ENCODE measurements at places on chromosomes 16 and 17.

DNA sequence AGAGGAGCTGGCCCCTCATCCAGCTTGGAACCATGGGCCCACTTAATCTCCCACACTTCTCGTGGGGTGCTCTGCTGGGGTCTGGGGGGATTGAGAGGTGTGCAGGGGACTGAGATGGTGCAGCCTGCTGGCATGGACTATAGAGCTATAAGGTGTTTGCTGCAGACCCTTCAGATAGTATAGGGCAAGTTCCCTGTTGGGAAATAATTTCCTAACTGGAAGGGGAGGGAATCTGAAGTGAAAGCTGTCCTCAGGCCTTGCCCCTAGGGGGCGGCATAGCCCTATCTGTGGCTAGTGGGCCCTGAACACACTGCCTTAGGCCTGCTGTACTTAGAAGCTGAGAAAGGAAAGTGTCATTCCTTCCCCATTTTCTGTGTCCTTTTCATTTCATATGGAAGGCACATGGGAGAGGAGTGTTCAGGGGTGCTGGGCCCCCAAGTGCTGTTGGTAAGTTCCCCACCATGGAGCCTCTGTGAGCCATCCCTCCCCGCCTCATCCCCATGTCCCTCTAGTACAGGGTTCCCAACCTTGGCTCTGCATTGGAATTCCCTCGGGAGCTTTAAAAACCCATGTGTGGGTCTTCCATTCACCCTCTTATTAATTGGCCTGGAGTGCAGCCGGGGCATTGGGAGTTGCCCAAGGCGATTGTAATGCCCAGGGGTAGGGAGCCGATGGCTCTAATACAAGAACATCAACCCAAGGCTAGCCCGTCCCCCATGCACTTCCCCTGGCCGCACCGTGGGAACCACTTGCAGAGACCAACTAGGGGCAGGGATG is 19.7 kb downstream of the GOSR2 start:
- DNase-seq: no peak

DNA sequence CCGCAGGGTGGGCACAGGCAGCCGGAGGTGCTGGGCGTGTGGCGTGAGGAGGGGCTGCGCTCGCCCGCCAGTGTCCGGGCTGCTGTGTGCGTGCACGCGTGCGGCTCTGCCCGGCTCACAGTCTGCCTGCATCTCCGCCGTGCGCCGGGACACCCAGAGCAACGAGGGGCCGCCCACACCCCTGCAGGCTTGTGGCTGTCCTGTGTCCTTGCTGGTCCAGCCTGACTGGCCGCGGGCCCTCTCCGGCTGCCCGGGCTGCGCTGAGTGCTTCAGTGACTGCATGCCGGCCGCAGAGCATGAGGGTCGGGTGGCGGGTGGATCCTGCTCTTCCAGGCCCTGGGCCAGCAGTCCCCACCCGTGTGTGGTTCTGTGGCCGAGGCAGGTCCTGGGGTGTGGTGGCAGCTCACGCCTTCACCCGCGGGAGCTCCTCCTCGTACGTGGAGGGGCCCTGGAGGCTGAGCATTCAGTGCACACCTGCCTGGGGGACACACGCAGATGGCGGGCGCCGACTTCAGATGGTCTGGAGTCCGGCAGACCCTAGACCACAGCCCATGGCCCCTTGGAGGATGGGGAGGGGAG is 12.4 kb downstream of the TPSG1 start:
- DNase-seq: no peak

DNA sequence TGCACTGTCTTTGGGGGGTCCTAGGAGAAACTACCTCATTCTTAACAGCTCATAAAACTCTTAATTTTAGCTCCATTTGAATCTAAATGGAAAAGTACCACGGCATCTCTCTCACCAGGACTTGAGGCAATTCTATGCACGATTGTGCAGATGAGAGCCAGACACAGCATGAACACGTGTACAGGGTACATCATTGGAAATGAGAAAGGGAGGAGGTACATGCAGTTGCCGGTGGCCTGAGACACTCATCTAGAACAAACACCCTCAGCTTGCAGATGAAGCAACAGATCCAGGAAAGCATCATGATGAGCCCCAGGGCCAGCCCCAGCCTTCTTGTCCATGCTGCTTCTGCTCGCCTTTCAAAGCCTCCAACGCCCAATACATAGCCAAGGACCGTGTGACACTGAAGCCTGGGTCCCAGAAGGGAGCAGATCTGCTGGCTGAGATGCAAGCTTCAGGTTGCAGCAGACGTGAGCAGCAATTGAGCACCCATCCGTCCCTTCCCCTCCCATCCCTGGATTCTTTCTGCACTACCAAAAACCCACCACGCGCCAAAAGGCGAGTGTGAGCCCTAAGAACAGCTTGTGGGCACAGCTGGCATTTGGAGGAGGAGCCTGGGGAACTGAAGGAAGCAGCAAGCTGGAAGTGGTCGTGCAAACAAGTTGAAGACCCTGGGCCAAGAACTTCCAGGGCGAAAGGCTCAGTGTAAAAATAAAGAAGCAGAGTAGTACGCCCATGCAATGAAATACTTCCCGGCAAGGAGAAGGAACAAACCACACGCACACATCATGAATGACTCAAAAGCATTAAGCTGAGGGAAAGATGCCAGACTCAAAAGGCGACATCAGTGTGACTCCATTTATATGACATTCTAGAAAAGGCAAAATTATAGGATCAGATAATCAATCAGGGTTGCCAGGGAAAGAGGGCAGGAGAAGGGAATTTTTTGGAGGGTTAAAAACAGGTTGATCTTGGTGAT is 7.3 kb upstream of the RCVRN start:
- DNase-seq: no peak

- no peak for DNase-seq
Measured at GRCh38 chr17:69060822-69061221, at the start of gene ABCA9. Gene ABCA9 (minus strand): TSS chr17:69060927. CDS start chr17:69051126, 9,801 bp downstream.

Data from stimulated activated CD8-positive, alpha-beta memory T cell treated with anti-CD3 and anti-CD28 coated beads, Interleukin-15, amount 100 ng/mL, for 4 hours (primary cell).